AG09309 (cell line): ENCODE measurements at places on chromosomes 3 and 15.
A peak's percentile ranks its signal among the peaks of the same experiment; 100 is the strongest.

DNA sequence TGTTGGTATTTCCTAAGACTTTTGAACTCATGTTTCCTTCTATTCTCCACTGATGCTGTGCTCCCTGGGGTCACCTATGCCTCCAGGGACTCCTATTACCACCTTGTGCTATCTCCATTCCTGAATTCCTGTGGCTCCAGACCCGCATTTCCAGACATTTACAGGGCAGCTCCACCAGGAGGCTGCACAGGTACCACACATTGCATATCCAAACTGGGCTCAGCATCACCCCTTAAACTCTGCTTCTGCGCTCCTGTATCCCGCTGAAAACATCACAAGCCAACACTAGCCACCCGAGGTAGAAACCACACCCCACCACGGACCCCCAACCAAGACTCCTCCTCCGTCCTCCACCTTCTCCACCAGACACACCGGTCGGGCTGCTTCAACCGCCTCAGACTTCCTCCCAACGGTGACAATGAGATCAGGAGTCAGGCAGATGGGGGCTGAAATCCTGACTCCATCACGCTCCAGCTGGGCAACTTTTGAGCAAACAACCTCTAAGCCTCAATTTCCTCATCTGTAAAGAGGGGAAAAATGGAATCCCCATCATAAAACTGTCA is 10.4 kb downstream of the TNK2 start:
- DNase-seq = no peak

GRCh38 chr3:111311126-111311525 is 230.9 kb upstream of the CD96 start:
- DNase-seq = no peak

DNA sequence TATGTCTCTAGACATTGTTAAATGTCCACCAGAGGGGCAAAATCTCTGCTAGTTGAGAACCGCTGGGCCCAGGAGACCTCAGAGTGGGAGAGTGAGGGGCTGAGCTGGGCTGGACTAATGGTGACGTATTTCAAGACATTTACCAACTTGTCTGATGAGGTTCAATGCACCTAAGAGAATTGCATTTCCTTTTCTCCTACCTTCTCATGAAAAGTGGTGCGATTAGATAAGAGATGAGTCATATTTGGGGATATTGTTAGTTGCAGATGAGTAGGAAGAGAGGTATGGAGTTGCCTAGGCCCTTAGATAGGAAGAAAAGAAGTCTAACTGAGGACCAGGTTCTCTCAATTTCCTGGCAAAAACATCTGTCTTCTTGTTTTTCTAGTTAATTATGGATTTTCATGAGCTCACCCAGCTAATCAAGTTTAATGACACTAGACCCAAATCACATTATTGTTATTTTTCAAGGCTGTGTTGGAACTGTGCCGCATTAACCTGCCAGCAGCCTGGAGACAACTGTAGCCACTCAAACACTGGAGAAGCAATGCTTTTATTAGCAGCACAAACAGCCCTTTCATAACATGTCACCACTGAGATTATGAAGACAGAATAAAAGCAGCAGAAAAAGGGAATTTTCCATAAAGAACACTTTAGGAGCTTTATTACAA is 144.2 kb downstream of the PDCD6IP start:
- DNase-seq = no peak

- peak; percentile 90 for DNase-seq
These were observed 32.2 kb upstream of the LACTB start for GRCh38 chr15:63089260-63090043.

DNA sequence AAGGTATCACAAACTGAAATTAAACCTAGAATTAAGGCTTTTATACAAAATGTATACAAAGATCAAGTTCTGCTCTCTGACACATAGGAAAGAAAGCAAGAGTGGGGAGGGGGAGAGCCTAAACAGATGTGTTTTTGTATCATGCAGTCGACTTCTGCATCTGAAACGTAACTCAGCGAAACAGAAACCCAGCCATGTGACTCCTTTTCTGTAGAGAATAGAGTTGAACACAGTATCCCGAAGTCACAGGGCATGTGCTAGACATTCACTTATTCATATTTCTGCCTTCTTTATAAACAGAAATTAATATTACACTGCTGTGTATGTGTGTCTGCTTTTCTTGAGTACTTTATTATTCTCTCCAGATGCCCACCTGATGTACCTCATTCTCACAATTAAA is 121.0 kb downstream of the PDZRN3 start:
- no peak for DNase-seq

DNA sequence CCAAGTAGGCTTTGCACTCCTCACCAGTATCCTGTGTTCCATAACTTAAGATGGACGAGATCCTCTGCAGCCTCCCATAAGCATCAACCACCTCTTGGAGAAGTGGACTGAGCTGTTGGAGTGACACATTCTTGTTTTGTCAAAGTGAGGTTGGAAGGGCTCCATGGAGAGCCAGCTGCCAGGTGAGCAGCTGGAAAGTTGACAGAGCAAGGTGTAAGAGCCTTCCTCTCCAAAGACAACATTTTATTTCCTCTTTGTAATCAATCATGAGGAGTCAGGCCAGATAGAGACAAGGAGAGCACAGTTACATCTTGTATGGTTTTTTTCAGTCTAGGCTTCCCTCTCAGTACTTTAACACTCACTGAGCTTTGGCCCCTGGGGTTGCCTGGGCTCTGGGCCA is 5.1 kb downstream of the ABI3BP start:
- DNase-seq = no peak

DNA sequence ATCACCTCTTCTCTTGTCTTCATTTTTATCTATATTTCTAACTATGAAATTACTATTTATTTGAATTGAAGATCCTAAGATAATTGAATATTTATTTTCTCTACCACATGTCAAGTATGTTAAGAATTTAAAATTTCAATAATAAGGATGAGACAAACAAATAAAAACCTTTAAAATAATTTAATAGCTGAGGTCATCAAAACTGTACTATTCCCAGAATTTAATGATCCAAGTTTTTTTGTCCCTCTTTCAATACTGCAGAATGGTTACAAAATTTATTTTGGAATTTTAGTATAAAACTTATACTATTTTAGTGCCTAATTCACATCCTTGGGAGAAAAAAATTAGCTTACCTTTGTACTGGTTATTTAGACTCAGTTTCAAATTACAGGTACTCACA is 774.9 kb downstream of the ROBO2 start:
- no peak for DNase-seq

DNA sequence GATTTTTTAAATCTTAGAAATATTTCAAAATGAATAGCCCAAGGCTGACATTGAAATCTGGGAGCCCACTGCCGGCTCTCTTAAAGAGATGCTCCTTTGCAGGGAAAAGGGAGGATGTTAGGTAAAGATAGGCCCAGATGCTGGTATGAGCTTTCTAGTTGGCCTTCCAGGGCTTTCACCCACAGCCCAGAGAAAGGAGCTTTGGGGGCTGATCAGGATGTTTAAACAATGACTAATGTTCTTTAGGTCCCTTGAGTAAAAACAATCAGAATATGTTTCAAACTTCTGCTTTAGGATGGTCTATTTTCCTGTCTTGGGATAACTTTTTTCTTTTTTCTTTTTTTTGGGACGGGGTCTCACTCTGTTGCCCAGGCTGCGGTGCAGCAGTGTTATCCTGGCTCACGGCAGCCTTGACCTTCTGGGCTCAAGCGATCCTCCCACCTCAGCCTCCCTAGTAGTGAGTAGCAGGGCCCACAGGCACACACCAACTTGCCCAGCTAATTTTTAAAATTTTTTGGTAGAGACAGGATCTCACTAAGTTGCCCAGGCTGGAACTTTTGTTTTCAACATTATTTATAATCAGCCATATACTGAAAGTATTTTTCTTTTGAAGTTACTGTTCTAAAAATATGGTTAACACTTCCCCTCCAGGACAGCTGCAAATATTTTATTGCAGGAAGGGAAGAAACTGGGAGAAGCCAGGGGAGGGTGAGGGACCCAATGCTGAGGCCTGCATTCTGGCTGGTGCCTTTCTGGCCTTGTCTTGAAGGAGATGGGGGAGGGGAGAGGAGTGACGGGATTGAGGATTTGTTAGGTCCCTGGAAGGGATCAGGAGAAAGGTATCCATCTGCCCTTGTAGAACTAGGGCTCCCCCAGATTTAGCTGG is 70.1 kb downstream of the TRAK1 start:
- DNase-seq = no peak
